ENCODE measurements at places on chromosomes 3 and 15.

DNA sequence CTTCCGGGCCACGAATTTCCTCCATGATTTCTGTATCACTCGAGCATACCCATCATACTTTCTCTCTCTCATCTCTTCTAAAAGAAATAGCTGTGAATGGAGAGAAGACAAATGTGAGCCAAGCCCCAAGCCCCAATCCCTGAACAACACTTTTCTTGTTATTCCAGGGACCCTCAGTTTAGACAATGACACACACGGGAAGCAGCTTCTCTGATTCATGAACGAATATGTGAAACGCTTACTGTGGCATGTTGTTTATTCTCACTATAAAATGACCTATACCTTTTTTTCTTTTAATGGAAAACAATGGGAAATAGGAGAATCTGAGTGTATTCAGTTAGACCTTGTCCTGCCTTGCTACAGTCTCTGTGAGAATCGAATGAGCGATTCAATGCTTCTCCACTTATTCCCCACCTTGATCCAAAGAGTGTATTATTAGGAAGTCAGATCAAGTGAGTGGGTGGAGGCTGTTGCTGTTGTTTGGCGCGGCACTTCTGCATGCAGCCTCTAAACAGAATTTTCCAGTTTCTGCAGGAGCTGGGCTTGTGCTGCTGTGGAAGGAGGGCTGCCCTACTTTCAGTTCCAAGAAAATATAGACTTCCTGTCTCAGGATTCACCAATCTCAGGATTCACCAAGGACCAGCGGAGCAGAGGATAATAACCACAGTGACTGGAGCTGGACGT is 32.4 kb upstream of the LDHAL6B start:
- DNase-seq = no peak

- no peak for DNase-seq
These were observed 573.4 kb downstream of the NAALADL2 start for GRCh38 chr3:175432376-175433025.

- no peak for DNase-seq
These were observed 28.4 kb downstream of the IGF1R start for GRCh38 chr15:98676586-98677270.

- no peak for DNase-seq
These were observed 108.5 kb downstream of the APBA2 start for GRCh38 chr15:28994142-28994830.

DNA sequence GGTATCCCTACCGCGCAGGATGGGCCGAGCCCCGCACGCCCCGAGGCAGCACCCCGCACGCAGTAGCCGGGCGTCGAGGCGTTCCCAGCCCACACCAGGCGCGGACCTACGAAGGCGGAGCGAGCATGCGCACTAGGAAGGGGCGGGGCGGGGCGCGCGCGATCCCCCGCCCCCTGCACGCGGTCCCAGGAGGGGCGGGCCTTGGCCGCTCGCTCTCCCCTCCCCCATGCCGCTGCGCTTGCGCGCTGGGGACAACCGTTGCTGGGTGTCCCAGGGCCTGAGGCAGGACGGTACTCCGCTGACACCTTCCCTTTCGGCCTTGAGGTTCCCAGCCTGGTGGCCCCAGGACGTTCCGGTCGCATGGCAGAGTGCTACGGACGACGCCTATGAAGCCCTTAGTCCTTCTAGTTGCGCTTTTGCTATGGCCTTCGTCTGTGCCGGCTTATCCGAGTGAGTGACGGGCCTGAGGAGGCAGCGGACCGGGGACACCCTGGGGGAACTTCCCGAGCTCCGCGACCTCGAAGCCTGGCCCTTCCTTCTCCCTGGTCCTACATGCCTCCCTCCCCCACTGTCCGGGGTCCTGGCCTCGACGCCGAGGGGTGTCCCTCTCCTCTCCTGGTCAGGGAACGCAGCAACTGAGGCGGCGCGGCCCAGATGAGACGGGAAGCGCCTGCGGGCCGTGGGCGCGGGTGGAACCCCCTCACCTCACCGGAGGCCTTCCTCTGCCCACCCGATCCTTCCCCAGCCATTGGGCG is at the start of gene SPESP1:
Gene SPESP1, plus strand, starts transcription at position 258 of the 755 bp plus-strand sequence. Its CDS starts 129 bp downstream, at position 387.
- peak; percentile 47 for DNase-seq

DNA sequence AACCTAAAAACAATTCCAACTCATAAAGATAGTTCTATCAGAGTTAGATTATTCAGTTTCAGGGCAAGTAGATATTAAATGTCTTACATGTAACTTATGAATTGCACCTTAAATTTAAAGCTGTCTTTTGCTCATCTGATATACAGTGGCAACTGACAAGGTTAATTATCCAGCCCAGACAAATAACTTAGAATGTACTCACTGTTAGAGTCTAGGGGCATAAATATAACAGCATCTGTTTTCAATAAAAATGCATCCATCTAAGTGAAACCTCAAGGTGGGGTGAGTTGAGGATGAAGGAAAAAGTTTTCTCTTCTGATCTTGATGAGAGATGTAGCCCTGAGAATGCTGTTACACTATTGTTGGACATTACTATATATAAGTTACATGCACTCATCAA is 112.6 kb downstream of the FBN1 start:
- no peak for DNase-seq

DNA sequence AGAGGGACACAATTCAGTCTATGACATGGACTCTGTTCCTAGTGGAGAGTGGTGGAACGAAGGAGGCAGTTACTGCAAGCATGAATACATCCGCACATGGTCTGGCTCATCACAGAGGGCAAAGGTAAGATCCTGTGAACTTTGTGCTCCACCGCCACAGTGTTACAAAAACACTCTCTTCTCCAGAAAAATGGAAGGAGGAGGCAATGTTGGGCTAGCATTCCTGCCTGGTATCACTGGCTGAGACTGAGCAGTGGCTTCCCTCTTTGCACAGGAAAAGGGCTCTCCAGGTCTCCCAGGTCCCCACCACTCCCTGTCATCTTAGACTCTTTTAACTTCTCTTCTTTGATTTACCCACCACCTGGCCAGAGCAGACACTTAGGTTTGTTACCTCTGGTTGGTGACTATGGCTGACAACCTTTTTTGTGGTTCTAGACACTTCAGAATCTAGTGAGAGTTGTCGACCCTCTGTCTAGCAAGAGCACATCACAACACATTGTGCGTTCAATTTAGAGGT is 1.5 kb upstream of the EEFSEC start:
- DNase-seq = no peak

- no peak for DNase-seq
These were observed 82.8 kb upstream of the CDV3 start for GRCh38 chr3:133490468-133491351.

DNA sequence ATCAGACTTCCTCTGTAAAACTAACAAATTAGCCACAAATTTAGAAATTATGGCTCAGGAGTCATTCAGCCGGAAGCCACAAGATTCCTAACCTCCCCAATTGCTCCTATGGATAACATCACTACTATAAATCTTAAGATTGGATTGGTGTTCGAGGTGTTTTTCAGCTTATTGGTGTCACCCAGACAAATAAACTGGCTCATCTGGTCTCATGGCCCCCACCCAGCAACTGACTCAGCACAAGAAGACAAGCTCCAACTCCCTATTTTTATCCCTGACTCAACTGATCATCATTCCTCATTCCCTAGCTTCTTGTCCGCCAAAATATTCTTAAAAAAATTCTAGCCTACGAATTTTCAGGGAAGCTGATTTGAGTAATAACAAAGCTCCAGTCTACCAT is 135.1 kb upstream of the STRIT1 start:
- DNase-seq = no peak

DNA sequence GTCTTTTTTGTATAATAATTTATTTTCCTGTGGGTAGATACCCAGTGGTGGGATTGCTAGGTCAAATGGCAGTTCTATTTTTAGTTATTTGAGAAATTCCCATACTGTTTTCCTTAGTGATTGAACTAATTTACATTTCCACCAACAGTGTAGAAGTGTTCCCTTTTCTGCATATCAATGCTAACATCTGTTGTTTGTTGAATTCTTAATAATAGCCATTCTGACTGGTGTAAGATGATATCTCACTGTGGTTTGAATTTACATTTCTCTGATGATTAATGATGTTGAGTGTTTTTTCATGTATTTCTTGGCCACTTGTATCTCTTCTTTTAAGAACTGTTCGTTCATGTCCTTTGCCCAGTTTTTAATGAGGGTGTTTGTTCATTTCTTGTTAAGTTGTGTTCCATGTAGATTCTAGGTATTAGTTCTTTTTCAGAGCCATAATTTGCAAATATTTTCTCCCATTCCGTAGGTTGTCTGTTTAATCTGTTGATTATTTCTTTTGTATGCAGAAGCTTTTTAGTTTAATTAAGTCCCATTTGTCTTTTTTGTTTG is 713.3 kb upstream of the EPHA6 start:
- DNase-seq = no peak

GRCh38 chr3:147514366-147515160 is 105.4 kb downstream of the ZIC1 start:
- DNase-seq = no peak

- DNase-seq = no peak
These were observed 25.6 kb upstream of the LCTL start for GRCh38 chr15:66591322-66591862.

GRCh38 chr15:38085931-38086568 is 151.6 kb downstream of the TMCO5A start:
- no peak for DNase-seq

GRCh38 chr3:98906230-98906629 is 4.7 kb upstream of the DCBLD2 start:
- DNase-seq = no peak

DNA sequence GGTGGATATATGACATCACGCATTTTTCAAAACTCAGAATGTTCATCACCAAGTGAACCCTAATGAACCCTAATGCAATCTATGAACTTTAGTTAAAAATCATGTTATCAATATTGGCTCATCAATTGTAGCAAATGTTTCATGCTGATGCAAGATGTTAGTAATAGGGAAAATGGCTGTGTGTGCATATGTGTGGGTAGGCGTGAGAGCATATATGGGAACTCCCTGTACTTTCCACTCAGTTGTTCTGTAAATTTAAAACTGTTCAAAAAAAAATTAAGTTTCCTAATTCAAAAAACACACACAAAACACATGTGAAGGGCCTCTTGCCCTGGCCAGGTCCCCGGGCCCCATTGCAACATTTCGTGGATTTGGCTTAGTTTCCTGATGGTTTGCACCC is 89.7 kb upstream of the PROK2 start:
- no peak for DNase-seq

- no peak for DNase-seq
These were observed 76.4 kb downstream of the AKAP13 start for GRCh38 chr15:85456798-85457197.

DNA sequence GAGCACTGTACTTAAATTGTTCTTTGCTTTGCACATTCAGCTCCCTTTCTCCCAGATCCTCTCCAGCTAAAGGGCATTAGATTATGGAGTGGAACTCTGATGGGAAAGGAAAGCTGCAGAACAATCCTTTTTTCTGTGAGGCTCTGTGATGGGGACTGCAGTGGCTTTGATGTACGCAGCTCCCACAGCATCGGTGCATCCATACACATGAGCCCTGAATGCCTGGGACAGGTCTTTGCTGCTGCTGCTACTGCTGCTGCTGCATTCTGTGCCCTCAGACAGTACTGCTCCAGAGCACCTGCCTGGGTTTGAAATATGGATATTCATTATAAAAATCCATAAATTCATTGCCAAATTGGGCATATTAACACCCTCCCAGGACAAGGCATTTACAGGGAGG is 164.4 kb downstream of the WDR76 start:
- no peak for DNase-seq

- no peak for DNase-seq
These were observed 13.6 kb downstream of the TMOD3 start for GRCh38 chr15:51842852-51843737.

GRCh38 chr15:68776477-68777270 is 44.0 kb downstream of the ANP32A start:
- DNase-seq = no peak

DNA sequence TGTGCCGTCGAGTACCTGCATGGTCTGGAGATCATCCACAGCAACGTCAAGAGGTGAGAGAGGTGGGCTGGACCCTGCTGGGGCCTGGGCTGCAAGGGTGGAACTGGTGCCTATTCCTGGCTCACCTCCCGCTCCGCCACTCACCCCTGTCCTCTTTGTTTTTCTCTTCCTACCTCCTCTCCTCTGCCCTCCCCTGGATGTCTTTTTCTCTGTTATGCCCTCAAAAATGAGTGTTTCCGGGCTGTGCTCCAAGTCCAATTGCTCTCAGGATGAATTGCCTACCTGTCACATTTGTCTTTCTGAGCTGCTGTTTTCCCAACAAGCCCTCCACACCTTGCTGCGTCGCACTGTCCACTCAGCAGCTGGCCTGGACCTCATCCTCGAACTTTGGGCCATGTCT is 28.5 kb upstream of the TATDN2 start:
- DNase-seq = no peak

GRCh38 chr3:183449391-183449790 is 21.0 kb upstream of the MCF2L2 start:
- no peak for DNase-seq
